ENCODE measurements at places on chromosomes 2 and 18.
A peak's percentile ranks its signal among the peaks of the same experiment; 100 is the strongest.

DNA sequence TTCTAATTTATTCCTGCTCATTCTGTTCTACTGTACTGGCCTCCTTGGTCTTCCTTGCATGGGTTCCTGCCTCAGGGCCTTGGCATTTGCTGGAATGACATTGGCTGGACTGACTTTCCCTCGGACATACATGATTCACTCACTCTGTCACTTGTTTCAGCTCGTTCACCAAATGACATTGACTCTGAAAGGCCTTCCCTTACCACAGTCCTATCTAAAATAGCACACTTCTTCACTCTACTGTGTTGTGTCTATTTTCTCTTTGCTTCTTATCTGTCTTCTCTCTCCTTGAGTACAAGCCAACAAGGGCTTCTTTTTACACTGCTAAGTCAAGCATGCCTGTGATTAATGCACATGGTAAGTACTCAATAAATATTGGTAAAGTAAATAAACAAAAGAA lies 65.6 kb downstream of the SCG2 start:
- no peak for DNase-seq

GRCh38 chr2:198717451-198717850 lies 740.3 kb downstream of the SATB2 start:
- no peak for DNase-seq

GRCh38 chr2:186962085-186962747 lies 113.2 kb upstream of the ZSWIM2 start:
- DNase-seq: no peak

GRCh38 chr2:69631402-69631801 lies 12.1 kb downstream of the AAK1 start:
- DNase-seq: no peak

DNA sequence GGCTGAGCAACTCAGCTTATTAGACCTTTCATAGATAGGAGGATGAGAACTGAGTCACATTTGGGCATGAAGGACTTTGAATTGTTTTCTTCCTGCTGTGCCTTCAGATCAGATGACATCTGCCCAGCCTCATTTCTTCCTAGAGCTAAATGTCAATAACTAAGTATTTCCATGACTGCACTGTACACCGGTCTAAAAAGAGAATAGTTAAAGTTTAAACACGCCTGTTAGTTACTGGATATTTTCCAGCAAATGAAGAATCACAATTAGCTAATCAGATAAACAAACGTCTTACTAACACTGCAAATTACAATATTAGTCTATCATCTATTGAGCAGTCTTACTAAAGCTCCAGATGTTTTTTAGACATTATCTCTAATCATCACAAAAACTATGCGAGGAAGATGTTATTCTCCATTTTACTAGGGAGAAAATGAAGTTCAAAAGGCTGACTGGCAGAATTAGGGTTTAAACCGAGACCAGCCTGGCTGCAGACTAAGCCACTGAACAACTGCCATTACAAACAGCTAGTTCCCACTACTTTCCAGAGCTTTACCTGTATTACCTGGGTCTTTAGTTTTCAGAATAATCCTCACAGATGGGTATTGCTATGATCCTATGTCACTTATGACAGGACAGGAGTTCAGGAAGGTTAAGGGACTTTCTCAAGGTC lies 69.4 kb upstream of the ZNF397 start:
- no peak for DNase-seq

DNA sequence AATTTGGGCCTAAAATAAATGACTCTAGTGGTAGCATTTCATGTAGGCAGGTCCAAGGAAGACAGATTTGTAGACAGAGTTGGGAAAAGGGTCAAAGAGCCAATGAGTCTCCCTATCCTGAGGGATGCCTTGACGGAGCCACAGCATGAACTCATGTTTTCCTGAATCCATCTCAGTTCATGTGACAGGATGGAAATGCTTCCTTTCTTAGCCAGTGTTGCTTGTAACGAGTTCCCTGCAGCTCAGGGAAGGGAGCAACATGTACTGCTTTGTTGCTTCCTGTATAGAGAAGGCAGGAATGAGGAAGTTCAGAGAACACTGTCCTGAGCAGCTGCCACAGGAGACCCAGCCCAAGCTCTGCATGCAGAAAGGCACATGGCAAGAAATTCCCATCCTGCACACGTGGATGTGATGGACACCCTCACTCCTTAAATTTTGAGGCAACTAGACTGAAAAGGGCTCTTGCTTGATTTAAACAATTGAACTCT lies 27.9 kb downstream of the TMEM17 start:
- no peak for DNase-seq

GRCh38 chr2:119190321-119191111 lies 32.0 kb upstream of the C1QL2 start:
- DNase-seq: no peak

DNA sequence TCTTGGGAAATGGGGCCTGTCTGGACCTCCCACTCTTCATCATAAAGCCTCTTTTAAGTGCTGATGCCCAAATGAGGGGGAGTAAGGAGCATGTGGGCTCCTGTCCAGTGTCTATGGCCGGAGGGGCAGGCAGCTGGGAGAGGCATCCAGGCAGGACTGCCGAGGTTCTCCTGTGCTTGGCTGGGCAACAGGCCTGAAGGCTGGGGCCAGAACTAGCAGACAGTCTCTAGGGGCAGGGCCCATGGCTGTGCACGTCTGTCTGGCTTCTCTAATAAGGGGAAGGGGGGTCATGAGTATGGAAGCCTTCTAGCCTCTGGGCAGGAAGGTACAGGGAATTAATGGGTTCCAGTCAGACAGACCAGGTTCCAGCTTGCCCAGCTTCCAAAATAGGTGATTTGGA lies 128.6 kb downstream of the SMAD2 start:
- DNase-seq: no peak

GRCh38 chr2:215367662-215368492 lies 56.0 kb downstream of the ATIC start:
- peak; percentile 72 for DNase-seq

DNA sequence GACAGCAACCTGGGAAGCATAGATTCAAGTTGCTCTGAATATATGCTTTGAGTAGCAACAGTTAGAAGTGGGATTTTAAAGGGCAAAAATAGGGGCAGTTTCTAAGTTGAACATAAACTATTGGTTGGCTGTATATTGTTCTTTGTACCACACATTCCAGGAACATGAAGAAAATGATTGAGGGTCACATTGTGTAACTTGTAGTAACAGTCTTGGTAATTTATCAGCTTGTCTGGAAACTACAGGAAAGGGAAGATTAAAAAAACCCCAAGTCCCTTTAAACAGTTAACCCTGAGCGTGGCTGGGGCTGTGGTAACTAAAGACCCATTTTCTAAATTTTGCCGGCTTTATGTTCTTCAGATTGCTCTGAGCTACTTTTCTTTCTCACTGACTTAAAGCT lies 7.4 kb downstream of the PLEKHB2 start:
- no peak for DNase-seq

DNA sequence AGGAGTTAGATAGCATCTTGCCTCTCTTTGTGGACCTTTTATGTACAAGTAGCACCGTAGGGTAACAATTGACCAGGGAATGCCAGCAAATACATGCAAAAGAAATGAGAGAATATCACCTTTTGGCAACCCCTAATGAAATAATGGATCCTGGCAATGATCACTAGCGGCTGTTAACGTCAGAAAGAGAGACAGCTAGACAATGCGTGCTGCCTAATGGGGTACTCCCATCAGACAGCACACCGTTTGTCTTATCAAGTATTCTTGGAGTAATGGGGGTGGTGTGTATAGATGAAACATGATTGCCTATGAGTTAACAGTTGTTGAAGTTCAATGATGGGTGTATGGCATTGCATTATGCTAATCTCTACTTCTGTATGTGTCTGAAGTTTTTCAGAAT lies 1.6 kb downstream of the ELAC1 start:
- no peak for DNase-seq

DNA sequence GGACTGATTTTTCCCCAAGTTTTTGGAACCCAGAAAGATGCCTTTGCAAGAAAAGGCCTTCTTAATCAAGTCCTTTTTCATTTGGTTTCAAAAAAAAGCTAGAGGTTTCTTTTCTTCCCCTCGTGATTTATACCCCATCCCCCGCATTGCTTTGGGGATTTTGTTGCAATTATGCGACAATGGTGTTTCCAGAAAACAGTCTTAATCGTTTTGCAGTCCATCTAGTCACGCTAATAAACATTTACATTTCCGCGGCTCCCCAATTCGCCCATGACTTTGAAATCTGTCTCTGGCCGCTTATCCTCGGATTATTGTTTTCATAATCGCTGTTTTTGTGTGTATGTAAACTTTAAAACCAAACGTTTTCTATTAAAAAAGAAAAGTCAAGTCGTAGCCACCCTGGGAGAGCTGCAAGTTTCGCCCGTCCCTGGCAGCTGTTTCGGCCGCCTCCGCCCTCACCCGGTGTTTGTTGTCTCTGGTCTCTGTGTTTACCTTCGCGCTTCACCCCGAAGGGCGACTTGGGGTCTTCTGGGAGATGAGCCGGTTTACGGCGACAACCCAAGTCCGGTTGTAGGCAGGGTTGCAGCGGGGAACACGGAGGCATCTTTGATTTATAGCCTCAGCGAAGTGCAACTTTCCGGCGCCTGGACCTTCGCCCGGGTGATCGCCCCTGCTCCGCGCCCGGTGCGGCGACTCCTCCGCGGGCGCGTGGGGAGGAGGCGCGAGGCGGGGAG lies 667 bp downstream of the SP9 start:
- DNase-seq: no peak

GRCh38 chr2:8202132-8202531 lies 479.7 kb upstream of the ID2 start:
- peak; percentile 79 for DNase-seq

DNA sequence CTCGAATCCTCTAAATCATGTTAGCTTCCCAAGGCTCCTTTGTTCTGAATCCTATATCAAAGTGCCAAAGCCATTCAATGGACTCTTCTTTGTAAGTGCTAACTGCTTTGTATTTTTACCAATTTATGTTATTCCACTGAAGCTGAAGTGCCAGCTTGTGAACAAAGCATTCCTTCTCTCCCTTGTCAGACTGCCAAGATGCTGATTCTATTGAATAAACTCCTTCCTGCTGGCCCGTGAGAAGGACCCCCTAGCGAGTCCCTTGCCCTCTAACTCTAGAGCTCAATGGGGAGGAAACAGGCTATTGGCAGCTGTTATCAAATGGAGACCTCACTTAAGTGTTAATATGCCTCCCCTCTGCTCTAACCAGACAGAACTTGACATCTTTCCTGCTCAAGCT lies 1097.9 kb upstream of the CNTNAP5 start:
- DNase-seq: no peak

- no peak for DNase-seq
Measured at GRCh38 chr2:17615728-17616351, 75.3 kb downstream of the VSNL1 start.

DNA sequence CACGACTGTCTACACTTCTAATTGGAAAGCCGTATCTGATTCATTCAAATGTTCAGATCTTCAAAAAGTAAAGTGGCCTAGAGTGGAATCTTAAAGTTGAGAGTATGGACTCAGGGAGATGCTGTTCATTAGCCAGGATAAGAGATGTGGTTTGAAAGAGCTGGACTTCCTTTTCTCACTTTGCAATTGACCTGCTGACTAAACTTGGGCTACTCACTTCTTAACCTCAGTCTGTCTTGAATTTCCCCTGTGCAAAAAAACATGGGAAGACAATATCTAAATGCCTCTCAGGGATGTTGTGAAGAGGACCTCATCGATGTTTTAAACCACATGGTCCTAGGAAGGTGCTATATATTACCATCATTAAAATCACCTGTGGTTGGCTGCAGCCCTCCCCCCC lies 64.1 kb downstream of the BCL2 start:
- DNase-seq: no peak

GRCh38 chr2:109513749-109514588 lies 99.8 kb downstream of the SEPTIN10 start:
- DNase-seq: peak; percentile 64

DNA sequence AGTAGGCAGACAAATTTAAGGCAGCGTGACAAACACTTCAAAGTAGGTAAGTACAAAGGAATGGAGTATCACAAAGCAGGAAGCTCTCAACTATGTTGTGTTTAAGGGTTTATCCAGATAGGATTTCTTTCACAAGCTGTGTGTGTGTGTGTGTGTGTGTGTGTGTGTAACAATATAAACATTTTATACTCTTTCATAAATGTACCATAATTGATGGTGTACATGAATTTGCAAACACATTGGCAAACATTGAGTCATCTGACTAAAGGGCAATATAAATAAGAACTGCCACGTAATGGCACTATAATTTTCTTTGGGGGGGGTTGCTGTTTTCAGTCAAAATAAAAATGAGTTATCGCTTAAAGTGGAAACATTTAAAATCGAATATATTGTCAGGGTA lies 1004.4 kb upstream of the DDX18 start:
- no peak for DNase-seq

DNA sequence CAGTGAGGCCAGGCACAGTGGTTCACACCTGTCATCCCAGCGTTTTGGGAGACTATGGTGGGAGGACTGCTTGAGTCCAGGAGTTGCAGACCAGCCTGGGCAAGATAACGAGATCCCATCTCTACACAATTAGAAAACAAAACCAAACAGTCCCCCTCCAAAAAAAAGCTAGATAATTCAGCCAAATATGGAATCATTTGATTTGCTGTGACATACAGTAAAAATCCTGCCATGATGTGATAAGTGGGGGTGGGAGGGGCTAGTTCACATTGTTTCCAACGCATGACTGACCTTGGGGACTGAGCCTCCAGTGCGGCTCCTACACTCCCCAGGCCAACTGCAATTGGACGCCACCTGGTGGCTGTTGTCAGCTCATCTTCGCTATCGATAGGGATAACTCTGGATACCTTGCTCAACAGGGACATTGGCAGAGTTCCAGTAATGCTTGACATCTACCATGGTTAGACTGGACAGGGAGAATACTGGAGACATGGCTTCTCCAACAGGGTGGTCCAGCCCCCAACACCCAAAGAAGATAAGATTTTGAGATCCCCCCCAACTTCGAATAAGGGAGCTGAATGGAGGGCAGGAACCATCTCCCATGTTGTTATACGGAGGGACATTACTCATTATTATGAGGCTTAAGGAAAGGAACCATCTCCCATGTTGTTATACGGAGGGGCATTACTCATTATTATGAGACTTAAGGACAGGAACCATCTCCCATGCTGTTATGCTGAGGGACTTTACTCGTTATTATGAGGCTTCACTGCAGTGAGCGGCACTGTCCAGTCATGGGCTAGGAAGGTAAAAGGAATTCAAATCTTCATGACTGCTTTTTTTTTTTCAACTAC lies 135.9 kb downstream of the TGIF1 start:
- DNase-seq: peak; percentile 78

DNA sequence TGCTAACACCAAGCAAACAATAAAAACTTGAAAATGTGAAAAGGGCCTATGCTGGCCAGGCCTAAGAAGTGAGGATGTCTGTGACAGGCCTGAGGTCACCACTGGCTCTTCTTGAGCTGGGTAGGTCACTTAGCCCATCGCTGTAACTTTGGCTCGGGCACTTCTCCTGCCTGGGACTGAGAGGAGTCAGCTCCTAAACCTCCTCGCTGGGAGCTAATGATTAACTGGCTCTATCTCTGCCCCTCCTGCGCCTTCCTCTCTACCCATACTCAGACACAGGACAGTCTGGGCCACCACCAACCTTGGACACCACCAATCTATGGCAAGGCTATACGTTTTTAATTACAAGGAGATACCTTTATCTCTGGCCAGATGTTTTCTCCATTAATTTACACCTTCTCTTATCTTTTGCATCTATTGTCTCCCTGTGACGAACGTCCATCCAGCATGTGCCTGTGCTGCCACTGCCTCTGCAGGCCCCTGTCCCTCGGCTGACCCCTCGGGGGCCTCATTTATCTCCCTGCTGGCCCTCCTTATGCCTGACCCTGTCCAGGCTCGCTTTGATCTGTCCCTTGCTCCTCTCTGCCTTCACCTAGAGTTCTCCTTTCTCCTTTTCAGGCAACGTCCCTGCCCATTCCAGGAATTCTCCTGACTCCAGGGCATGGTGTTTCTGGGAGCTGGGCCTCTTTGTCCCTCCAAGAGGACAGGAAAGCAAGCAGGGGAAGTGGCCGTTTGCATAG lies 149.1 kb upstream of the GATA6 start:
- DNase-seq: no peak

GRCh38 chr2:188607501-188607900 lies 315.8 kb downstream of the GULP1 start:
- DNase-seq: peak; percentile 37
